Colonic mucosa (tissue), 4 donors: ENCODE measurements at places on chromosomes 5 and 9. TPM values are rescaled to one million over a fixed set of nuclear protein-coding genes. Genes with fewer than 3 reads are reported as not detected.

ASS1 gene
- 380 TPM for total RNA-seq

NMUR2 gene
- not detected for total RNA-seq

FREM1 gene
- total RNA-seq: 1.1 TPM

HTR1A gene
- not detected for total RNA-seq

IL5 gene
- not detected for total RNA-seq

DNA sequence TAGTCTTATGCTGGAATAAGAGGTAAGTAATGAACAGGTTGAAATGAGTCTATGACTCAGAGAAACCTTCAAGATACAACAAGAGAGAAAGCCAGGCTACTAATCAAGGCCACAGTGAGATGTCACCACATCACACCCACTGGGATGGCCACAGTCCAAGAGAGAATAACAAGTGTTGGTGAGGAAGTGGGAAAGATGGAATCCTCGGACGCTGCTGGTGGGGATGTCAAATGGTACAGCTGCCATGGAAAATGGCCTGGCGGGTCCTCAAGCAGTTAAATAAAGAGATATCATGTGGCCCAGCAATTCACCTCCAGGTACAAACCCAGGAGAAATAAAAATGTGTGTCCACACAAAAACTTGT, 41.9 kb upstream of the NEURL1B start:
- H3K36me3 ChIP-seq: no peaks in the 10 kb centered on the region
- H3K4me3 ChIP-seq: no peak overlapping the region
- no peaks in the 10 kb centered on the region for H3K4me1 ChIP-seq
- DNase-seq: no peak
- H3K27me3 ChIP-seq: no peaks in the 10 kb centered on the region
- H3K27ac ChIP-seq: no peak overlapping the region

DNA sequence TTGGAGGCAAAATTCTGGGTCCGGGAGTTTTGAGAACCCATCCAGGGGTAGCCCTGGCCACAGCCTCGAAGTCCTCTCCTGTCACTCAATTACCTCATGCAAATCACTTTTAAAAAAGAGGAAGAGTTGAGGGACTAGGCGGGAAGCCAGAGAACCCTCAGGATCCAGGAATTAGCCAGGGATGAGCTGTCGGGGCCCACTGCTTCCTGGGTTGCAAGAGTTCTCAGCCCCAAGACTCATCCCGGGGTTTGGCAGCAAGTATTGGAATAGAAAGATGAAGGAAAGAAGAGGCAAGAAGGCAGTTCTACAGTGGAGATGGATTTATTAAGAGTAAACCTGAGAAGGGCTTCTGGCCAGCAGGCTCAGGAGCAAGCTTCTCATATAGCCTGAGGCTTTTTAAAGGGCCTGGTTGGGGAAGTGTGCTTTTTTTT, 25.6 kb downstream of the C9orf50 start:
- H3K4me3 ChIP-seq: no peak overlapping the region
- H3K27ac ChIP-seq: peak overlapping the region; percentile 79
- no peak for DNase-seq

- no peak for DNase-seq
- no peaks in the 10 kb centered on the region for H3K27me3 ChIP-seq
- no peaks in the 10 kb centered on the region for H3K4me1 ChIP-seq
- H3K36me3 ChIP-seq: no peaks in the 10 kb centered on the region
- no peak overlapping the region for H3K4me3 ChIP-seq
Measured at GRCh38 chr9:6302417-6302816, 25.8 kb upstream of the TPD52L3 start.

DNA sequence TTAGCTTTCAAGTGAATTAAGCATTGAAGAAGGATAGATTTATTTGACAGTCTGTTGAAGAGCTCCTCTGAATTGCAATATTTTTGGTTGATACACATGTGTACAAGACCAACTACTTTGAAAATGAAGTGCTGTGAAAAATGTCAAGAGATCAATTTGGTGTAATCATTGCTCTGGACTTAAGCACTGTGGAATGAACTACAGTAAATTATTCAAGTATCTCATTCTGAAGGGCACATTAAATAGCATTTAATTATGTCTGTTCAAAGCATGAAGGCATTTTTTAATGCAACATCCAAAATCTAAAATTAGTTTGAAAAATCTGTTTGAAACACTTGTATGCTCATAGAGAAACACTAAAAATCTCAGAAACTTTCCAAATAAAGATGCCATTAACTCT, 107.5 kb downstream of the CDH18 start:
- no peak overlapping the region for H3K4me3 ChIP-seq
- no peak overlapping the region for H3K27ac ChIP-seq
- H3K36me3 ChIP-seq: no peaks in the 10 kb centered on the region
- DNase-seq: no peak
